NCI-H1092 (cell line): ENCODE measurements at places on chromosomes 2 and 18.

- no peak for DNase-seq
Measured at GRCh38 chr2:187991389-187991788, 300.3 kb upstream of the GULP1 start.

DNA sequence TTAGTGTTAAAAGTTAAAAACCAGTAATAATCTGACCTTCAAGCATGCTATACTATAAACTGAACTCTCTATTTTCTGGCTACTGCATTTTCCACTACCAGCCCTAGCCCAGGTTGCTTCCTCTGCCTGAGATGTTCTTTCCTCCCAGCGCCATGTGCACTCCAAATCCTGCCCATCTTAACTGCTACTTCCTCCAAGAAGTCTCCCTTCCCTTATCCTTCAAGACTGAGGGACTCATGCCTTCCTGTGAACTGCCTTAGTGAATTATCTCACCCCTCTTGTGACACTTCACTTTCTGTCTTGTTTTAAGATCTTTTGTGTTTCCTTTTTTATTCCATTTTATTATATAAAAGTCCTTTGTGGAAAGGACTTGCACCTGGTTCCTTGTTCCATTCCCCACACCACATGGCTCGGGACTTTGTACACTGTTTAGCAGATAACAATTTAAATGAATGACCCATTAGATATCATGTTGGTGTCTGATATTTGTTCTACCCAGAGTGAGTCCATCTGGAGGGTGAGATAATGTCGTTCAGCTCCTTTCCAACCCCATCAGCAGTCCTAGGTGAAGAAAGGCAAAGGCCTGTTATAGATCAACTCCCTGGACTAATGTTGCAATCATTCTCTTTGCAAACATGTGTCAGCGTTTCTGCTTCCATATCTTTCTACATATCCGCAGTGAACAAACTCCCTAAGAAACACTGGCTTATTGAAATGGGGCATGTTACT is 20.9 kb upstream of the AGFG1 start:
- no peak for DNase-seq

GRCh38 chr2:11839916-11840315 is 93.5 kb downstream of the LPIN1 start:
- DNase-seq: no peak

- DNase-seq: no peak
Measured at GRCh38 chr2:85501248-85501647, 37.7 kb upstream of the MAT2A start.

DNA sequence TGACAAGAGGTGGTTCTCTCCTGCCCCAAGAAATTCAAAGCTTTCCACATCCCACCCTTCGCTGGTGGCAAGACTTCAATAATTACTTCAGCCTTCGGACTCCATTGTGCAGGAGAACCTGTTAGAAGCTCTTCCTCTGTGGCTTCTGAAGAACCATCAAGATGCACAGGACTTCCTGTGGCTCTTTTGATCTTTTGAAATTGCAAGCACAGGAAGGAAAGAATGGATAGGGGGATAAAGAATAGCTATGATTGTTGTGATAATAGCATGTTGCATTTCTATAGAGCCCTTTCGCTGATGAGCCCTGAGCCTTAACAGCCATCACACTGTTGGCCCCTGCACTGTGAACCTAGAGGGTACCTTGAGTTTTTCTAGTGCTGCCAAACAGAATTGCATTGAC is 7.4 kb downstream of the EPAS1 start:
- DNase-seq: no peak

DNA sequence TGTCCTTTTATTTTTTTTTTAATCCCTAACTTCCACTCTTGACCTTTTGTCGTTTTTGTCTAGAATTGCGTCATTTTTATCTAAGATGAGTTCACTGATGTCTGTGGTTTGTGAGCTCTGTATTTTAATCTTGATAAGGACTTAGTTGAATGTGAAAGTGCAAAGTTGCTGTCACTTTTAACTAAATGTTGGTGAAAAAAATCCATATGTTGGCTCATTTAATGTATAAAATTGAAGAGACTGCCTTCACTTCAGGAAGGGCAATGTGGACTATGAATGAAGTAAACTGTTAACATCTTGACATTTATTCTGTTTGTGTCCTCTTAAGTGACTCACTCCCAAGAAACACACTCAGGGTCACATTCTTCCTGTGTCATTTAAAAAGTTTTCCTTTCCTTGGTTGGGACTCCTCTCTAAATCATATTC is 256.6 kb upstream of the RASGRP3 start:
- no peak for DNase-seq

DNA sequence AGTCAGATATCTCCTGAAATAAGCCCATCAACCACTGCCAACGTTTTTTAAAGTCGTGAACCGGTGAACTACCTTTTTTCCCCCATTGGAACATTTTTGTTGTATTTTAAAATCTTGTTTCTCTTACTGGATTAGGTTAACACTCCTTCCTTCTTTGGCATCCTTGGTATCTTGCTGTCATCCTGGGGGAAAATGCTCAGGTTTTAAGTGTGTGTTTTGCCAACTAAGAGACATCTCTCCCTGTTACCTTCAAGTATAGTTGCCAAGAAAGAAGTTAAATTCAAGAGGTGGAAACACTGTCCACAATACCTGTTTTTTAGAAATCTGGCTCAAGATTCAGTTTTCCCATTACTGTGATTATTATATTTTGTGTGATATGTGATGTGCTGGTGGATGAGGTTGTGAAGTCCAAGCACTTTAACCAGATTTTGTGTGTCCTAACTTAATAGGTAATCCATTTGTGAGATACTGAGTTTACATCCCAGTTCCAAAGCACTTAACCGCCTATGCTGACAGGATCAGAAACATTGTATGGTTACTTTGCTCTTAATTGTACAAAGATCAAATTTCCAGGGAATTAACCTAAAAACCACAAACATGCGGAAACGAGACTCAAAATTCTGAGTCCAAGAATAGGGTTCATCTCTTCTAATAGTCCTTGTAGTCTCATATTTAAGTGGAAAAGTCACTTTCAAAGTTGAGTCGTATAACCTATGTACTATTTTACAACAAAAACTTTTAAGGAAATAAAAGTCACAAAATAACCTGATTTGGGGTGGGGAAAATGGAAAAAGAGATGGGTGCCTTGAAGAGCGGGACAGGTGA is 1.3 kb upstream of the SP3 start:
- no peak for DNase-seq

DNA sequence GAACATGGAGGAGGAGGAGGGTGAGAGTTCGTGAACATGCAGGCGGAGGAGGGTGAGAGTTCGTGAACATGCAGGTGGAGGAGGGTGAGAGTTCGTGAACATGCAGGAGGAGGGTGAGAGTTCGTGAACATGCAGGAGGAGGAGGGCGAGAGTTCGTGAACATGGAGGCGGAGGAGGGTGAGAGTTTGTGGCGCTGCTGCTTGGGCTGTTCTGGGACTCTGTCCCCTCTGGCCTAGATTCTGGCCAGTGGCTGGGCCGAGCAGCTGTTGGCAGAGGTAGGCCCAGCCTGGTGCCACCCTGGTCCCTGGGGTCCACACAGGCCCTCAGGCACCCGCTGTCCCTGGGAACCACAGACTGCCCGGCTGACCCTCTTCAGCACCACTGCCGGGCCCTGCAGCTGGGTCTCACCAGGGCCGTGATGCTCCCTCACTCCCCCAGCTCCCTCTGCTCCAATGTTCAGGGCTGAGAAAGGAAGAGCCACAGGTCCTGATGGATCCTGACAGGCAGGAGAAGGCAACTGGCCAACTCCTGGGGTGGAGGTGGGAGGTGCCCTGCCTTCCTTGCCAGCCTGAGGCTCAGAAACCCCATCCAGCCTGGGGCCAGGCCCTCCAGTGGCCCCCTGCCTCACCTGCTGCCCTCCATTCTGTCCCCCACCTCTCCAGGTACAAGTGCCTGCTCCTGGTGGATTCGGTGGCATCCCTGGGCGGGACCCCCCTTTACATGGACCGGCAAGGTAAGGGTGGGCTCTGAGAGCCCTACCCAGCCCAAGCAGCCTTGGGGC is 3.9 kb downstream of the AGXT start:
- no peak for DNase-seq

DNA sequence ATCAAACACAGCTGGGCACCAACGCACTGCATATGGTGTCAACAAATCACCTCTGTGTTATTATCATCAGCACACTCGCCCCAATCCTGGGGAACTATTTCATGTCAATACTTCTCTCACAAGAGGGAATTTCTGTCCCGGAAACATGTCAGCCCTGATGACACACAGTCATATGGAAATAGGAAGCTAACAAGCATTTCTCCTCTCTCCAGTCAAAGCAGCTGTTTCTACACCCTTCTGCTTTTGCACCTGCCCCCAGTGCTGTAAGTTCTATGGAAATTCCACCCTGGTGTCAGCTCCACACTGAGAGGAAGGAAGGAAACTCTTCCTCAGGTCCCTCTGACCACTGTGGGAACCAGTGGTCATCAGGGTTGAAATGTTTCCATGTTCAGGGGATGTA is 447.6 kb upstream of the ID2 start:
- DNase-seq: no peak

DNA sequence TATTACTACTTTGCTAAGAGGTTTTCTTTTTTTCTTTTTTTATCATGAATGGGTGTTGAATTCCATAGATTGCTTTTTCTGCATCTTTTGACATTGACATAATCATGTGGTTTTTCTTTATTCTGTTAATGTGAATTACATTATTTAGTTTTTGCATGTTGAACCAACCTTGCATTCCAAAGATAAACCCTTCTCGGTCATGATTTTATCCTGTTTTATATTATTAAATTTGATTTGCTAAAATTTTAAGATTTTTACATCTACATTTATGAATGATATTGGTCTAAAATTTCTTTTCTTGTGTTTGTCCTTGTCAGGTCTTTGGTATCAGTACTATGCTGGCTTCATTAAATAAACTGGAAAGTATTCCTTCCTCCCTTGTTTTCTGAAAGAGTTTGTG is 87.5 kb upstream of the FOSL2 start:
- DNase-seq: no peak

DNA sequence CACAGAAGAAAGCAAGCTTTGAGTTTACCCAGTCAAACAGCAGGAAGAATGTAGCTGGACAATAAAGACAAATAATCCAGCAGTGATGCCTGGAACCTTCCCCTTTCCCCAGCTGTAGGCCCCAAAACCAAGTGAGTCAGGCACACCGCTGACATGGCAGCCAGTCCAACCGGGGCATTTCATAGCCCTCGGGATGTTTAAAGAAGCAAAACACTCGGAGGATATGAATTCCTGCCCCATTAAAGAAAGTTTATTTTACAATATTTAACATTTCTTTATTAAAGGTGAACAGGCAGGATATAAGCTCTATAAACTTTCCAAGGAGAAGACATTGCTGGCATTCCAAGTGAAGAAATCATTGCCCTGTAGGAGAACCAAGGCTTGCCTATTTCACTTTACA is 507.6 kb upstream of the TNP1 start:
- no peak for DNase-seq

DNA sequence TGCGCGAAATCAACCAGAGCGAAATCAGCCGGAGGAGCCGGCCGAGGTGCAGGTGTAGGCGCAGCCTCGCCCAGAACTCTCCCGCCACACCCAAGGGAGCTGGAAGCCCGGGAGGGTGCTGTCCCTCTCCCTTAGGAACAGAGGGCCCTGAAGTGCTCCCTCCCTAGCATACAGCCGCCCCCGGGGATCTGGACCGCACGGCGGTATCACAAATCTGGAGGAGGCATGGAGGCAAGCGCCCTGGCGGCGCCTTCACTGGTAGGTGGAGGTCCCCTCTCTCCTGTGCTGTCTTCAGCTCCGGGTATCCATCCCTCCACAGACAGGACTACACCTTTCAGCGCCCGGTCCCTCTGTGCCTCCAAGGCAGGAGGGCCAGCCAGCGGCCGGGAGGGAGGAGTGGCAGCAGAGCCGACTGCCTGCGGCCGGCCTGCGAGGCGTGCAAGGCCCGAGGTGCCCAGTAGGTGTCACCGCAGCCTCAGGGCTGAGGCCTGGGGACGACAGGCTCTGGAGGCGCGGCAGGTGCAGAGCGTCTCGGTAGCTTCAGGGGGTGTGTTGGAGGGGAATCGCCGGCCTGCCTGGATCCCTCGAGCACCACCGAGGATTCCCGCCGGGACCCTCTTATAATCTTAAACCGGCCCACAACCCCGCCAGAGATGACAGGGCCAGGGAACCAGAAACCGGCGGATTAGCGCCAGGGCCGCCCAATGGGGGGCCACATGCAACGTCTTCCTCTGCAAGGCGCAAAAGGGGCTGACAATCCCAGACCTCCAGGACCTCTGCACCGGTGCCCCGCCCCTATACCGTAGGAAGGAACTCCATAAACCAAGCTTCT is 2.8 kb downstream of the IHH start:
- DNase-seq: peak; percentile 49

DNA sequence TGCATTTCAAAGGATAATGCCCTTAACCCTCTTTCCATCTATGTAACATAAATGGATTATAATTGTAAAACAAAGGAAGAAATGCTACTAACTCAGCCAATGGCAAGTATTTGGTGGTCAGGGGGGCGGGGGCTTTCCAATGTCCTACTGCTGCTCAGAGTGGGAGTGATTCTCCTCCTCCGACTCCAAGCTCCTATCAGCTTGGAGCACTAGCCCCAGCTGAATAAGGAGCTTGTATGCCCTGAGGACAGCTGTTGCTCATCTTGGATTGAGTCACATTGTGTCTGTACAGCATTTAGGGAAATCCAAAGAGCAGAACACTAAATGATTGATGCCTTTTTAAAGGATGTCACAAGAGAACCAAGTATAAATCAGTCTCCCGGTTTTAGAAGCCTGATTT is 105.6 kb upstream of the ZNF521 start:
- no peak for DNase-seq

GRCh38 chr2:219733106-219733505 is 105.7 kb downstream of the SLC4A3 start:
- DNase-seq: no peak

GRCh38 chr2:709138-709765 is 32.0 kb upstream of the TMEM18 start:
- no peak for DNase-seq

DNA sequence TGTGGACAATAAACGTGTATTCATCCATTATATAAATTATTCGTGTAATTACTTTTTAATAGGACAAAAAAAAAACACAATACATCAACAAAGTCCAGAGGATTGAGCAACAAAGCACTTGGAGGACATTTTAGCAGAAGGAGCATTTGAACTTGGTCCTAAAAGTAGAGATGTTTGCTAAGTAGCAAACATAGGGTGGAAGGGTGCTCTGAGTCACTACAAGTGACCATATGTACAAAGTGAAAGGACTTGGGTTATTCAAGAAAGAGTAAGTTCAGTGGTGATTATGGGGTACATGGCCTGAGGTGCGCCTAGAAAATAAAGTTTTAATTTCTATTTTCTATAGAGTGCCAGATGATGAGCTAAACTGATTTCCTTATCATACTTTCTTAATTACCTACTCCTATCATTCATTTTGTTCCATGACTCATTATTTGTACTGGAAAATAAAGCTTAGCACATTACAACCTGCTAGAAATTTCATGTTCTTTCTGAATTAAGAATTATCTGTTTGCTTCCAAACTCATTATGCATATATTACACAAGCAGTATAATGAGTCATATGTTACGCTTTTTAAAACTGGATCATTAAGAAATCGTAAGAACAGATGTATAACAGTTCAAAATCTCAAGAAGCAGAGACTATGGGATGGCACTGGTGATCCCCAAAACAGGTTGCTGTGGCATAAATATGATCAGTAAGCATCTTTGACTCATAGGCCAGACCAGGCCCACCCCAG is 13.1 kb upstream of the PPP1R1C start:
- no peak for DNase-seq
